Activated naive CD4-positive, alpha-beta T cell treated with Interleukin-2 at 50 U/mL for 16 hours (primary cell): ENCODE measurements at places on chromosomes 13 and 19.

GRCh38 chr19:32404933-32405430, 588 bp upstream of the DPY19L3 start:
- no peak for DNase-seq

DNA sequence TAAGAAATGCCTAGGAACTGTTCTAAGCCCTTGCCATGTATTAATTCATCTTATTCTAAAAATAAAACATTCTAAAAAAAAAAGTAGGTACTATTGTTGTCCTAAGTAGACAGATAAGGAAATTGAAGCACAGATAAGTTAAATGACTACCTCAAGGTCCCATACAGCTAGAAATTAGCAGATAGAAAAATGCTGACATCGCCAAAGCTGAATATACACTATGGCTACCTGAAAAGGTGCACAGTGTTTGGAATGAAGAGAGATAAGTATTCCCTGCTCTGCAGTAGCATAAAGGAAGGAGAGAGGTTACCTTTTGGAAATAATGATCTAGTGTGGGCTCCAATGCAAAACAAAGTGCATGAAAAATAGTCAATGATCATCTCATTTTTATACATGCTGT, 65.3 kb downstream of the DCT start:
- no peak for DNase-seq

- DNase-seq = no peak
These were observed 2.3 kb downstream of the ARHGAP35 start for GRCh38 chr19:46862974-46863632.

GRCh38 chr19:11335449-11336146, 3.9 kb downstream of the RAB3D start:
- DNase-seq = no peak

DNA sequence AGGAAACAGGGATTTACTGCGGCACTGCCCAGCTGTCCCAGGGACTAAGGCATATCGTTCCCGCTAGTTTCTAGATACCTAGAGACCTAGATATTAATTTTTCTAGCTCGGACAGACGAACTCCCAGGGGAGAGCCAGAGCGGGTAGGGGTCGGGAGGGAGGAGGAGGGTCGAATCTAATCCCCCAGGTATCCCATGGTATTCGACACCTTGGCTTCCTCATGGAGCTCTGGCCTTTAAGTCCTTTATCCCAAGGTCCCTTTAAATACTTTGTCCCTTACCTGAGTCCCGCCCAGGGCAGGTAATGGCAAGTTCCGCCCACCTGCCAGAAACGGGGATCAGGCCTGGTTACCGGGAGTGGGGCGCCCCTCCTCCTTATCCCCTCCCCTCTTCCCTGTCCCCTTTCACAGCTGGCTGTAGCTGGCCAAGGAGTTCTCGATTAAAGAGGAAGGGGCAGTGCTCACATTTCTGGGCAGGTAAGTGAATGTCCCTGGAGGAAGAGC, at the start of gene PRRG2:
TSS of gene PRRG2 (plus strand) at position 310 of the 502 bp plus-strand sequence. CDS start 1,904 bp downstream, outside the sequence.
- no peak for DNase-seq

DNA sequence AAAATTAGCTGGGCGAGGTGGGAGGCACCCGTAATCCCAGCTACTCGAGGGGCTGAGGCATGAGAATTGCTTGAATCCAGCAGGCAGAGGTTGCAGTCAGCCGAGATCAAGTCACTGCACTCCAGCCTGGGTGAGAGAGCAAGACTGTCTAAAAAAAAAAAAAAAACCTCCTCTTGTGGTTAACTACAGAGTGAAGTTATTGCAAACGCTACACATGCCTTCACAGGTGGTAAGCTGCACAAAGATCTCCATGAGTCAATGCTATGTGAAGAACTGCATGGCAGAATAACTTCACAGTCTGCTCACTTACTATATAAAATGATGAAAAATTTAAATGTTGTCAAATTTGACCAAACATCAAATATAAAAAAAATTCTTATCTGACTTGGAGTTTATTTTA, 436.8 kb downstream of the FGF14 start:
- DNase-seq = no peak

DNA sequence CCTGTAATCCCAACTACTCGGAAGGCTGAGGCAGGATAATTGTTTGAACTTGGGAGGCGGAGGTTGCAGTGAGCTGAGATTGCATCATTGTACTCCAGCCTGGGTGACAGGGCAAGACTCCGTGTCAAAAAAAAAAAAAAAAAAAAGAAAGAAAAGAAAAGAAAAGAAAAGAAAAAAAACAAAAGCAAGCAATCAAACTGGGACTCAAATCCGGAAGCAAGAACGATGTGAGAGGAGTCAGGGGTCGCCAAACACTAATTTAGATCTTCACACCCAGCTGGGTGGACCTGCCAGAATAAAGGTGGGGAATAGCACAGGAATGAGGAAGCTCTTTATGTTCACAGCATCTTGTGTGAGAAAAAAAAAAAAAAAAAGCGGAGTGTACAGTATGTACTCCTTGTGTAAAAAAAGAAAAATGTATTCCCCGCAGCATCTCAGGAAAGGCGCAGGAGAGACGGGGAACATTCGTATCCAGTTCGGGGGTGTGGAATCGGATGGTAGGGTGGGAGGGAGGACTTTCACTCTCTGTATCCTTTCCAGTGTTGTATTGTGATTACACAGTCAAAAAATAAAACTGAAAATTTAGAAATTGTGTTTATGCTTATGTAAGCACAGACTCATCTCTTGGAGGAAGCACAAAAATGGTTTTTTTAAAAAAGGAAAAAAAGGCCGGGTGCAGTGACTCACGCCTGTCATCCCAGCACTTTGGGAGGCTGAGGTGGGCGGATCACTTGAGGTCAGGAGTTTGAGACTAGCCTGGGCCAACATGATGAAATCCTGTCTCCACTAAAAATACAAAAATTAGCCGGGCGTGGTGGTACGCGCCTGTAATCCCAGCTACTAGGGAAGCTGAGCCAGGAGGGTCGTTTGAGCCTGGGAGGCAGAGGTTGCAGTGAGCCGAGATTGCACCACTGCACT, 7.6 kb downstream of the DNAJB1 start:
- no peak for DNase-seq

DNA sequence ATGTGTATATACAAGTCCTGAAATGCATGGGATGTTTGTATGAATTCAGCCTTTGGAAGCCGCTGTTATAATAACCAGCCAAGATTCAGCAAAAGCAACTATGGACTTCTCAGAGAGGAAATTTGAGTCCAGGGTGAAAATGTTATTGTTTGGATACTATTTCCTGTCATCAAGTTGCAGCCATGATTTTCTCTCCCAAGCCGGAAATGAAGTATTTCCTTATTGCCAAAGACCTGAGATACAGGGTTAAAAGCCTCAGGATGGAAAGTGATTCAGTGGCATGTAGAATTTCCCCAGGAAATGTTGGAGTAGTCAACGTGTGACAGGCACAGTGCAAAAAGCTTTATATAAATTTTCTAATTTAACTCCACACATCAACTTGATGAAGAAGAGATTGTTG, 133.9 kb downstream of the IRS2 start:
- DNase-seq = no peak

DNA sequence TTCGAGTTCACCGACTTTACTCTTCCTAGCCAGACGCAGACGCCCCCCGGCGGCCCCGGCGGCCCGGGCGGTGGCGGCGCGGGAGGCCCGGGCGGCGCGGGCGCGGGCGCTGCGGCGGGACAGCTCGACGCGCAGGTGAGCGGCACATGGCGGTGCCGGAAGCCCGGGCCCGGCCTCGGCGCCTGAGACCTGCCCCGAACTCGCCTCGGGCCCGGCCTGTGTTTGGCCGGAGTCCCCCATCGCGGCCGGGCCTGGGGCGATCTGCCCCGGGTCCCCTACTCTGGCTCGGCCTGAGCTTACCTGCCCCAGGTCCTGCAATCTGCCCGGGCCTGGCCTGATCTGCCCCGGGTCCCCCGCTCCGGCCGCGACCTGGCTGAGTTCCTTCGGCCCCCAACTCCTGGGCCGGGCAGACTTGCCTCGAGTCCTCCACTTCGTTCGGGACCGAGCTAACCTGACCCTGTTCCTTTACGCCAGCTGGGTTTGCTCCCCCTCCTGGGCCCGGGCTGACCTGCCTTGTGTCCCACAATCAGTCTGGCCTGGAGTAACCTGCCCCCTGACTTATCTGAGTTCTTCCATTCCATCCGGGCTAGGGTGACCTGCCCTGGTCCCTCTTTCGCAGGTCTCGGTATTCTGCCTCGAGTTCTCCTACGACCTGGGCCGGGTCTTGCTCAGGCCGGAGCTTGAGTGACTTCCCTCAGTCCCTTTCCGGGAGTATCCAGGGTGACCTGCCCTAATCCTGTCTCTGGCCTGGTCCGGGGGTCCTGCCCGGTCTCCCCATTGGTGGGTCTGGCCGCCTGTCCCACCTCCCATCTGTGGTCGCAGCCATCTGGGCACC, 764 bp downstream of the UPF1 start:
- DNase-seq = peak; percentile 36

- DNase-seq = no peak
These were observed 99.5 kb downstream of the ZC3H13 start for GRCh38 chr13:45953082-45953481.

- no peak for DNase-seq
These were observed 434.0 kb downstream of the KLF5 start for GRCh38 chr13:73492811-73493210.

- DNase-seq = no peak
These were observed 27.8 kb downstream of the EXOC3L2 start for GRCh38 chr19:45217193-45217956.

DNA sequence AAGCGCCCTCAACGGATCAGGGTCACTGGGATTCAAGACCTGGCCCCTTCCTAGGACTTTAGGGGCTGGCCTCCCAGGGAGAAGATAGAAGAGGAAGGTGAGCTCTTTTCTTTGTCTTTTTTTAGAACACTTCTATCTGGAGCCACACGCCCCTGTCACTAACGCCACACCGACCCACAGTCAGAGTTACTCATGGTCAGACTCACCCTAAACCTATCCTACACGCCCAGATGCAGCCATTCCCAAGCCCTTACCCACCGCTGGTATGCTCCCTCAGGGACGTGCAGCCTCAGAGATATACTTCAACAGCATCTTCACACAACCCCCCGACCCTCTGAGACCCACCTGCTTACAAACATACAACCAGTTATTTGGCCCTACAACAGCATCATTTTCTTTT, 29.9 kb upstream of the MUC16 start:
- no peak for DNase-seq

GRCh38 chr13:43408274-43408673, 378.5 kb downstream of the ENOX1 start:
- DNase-seq = no peak

DNA sequence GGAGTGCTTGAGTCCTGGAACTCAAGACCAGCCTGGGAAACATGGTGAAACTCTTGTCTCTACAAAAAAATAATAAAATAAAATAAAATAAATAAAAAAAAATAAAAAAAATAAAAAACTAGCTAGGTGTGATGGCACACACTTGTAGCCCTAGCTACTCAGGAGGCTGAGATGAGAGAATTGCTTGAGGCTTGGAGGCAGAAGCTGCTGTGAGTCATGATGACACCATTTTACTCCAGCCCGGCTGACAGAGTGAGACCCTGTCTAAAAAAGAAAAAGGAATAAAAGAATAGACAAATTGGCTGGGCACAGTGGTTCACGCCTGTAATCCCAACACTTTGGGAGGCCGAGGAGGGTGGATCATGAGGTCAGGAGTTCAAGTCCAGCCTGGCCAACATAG, 1168.9 kb downstream of the SLITRK5 start:
- DNase-seq = no peak

GRCh38 chr13:77521194-77521593, 14.3 kb upstream of the SCEL start:
- no peak for DNase-seq

- DNase-seq = peak; percentile 78
These were observed 20.3 kb upstream of the TRIM13 start for GRCh38 chr13:49976314-49977258.
